ENCODE measurements at places on chromosomes 1 and 21.

DNA sequence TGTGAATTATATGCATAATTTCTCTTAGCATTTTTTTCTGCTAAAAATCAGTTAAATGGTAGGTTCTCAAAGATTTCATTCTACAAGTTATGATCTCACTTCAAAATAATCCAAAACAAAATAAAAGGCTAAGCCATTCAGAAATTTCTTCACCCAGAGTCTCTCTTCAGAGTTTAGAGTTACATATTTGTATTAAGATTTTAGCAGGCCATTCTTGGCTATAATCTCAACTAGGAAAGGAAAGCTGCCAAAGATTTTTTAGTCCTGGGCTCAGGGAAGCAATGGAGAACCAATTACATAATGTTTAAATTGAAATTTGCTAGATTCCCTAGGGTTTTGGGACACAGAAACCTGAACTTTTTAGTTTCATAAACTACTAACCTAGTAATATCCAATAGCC, 245.0 kb downstream of the USH2A start:
- no peak for DNase-seq

DNA sequence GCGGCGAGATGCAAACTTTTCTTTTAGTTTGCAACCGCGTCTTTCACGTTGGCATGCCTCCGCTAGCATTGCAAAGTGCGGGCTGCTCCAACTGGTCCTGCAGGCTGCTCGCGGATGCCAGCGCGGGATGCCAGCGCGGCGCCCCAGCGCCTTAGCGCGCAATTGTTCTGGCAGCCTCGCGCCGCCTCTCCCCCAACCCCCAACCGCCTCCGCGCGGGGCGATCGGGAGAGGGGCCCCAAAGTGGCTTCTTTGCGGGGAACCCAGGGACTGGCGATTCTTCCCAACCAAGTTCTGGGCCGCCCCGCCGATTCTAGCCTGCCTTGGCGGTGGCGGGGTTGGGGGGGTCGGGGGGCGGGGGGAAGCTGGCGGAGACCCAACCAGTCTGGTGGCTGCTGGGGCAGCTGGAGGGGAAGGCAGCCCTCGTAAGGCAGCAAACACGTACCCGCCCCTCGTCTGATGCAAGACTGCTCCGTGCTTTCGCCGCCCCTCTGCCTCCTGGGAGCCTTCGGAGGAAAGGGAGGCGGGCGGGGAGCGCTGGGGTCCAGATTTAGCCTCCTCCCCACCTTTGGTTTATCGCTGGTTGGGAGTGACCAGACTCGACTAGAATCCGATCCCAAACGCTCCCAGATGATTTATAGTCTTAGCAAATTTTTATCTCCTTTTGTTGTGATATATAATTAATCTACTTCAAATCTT, 756 bp downstream of the PHGDH start:
- DNase-seq, result peak; percentile 58

GRCh38 chr1:155396874-155397476, 76.3 kb downstream of the RUSC1 start:
- no peak for DNase-seq

DNA sequence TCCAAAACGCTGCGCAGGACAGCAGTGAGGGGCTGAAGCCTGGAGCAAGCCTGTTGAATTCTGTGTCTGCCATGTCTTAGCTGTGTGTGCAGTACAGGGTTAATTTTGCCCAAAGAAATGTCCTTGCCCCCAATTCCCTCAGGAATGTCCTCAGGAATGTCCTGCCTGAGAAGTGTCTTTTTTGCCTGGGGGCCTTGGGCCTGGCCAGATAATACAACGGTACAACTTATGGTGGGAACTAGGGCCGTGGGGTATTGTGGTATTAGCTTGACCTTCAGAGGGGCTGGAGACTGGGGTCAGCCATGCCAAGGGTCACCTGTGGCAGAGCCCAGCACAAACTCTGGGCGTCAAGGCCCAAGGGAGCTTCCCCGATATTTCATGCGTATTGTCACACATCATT, 107.7 kb downstream of the AJAP1 start:
- no peak for DNase-seq

GRCh38 chr1:66696771-66697170, 55.5 kb upstream of the DYNLT5 start:
- peak; percentile 43 for DNase-seq

DNA sequence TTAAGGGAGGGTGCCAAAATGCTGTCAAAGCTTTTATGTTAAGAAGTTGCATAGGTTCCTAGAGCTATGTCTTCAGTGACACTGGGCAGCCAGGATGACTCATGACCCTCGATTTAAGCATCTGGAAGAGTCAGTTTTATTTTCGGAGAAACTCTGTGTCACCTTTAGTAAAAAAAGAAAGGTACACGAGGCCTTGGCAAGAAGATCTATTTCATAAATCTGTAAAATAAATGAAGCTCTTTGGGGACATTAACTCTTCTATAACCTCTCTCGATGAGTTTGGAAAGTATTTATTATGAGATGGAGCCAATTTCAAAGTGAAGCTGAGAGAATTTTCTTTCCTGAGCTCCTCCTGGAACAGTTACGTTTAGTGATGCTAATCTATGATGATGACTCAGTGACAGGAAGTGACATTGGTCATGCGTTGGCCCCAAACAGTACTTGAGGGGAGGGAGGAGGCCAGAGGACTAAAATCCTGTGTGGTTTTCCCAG, 156.5 kb downstream of the HLX start:
- no peak for DNase-seq

DNA sequence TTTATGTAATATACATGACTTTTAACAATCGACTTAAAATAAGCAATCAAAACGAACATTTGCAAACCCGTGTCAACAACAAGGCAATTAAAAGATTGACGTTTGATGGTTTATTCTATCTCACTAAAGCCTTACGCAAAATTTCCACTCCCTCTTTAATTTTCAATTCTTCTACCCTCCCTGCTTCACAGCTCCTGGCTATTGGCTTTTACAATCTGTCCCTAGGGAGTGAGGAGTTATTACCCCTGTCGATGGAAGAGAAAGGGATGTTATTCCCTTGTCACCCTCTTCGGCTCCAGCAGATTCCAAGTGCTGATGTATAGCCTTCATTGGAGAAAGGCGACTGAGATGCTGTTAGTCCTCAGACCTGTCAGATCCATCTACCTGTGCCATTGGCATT, 161.3 kb downstream of the ZNF281 start:
- DNase-seq, result no peak

DNA sequence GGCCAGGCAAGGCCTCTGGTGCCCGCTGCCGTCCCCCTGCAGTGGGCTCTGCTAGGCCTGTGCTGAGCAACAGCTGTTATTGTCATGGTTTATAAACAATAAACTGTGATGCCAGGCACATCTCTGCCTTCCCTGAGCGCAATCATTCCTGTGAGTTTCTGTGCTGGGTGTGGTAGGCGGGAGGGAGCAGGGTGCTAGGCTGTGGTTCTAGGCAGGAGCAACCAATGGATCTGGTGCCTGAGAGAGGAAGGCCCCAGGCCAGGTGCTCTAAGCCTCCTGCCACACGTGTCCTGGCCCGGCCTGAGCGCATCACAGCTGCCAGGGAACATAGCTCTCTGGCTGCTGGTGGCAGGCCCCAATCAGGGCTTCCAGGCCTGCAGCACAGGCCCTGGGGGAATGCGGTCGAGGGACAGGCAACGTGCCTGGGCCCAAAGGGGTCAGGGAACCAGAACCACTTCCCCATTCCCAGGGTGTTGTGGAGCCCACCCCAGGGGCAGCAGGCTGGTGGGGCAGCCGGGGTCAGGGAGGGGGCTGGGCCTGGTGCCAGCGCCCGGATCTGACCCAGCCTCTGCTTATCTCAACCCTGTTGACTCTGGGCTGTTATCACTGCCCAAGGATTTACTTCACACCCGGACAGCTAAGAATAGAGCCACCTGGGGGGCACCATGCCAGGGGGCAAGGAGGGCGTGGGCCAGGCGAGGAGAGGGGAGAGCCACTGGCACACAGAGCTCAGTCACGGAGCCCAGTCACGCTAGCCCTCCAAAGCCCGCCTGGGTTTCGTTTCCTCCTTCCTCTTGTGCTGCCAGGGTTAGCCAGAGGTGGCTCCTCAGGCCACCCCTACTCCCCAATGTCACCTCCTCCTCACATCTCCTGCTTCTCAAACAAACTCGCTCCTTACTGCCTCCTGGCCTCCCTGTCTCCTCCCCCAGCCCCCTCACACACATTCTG, 11.5 kb downstream of the TRIM46 start:
- no peak for DNase-seq

DNA sequence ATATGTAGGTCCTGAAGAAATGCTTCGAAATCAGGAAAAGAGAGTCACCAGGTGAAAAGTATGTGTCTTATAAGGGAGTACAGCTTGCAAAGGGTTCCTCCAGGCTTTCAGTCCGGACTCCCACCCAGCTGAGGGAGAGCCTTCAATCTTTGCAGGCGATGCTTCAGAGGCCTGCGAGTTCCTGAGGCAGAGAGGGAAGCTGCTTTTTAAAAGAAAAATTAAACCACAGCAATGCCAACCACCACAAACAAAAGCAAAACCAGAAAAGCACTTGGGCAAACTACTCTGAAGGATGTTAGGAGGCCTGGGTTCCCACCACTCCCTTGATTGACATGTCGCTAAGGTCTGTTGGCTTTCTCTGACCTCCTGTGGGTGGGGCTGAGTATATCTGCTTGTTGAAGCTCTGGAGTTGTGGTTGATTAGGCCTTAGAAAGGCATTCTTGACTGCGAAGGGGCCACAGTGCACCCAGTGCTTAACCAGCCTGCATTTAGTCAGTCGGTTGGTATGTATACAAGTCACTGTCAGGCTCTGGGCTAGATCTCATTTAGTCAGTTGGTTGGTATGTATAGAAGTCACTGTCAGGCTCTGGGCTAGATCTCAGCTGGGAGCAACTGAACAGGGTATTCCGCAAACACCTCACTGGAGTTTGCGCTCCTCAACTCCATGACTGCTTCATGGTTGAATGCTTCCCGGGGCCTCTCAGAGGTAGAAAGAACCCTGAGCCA, 1.2 kb downstream of the NIPAL3 start:
- peak; percentile 34 for DNase-seq

GRCh38 chr1:161932668-161933067, 91.0 kb downstream of the OLFML2B start:
- DNase-seq, result no peak

- DNase-seq, result no peak
These were observed 922 bp downstream of the CPT2 start for GRCh38 chr1:53197291-53198200.

- DNase-seq, result peak; percentile 6
These were observed 103.9 kb upstream of the DUSP10 start for GRCh38 chr1:221845650-221846371.

DNA sequence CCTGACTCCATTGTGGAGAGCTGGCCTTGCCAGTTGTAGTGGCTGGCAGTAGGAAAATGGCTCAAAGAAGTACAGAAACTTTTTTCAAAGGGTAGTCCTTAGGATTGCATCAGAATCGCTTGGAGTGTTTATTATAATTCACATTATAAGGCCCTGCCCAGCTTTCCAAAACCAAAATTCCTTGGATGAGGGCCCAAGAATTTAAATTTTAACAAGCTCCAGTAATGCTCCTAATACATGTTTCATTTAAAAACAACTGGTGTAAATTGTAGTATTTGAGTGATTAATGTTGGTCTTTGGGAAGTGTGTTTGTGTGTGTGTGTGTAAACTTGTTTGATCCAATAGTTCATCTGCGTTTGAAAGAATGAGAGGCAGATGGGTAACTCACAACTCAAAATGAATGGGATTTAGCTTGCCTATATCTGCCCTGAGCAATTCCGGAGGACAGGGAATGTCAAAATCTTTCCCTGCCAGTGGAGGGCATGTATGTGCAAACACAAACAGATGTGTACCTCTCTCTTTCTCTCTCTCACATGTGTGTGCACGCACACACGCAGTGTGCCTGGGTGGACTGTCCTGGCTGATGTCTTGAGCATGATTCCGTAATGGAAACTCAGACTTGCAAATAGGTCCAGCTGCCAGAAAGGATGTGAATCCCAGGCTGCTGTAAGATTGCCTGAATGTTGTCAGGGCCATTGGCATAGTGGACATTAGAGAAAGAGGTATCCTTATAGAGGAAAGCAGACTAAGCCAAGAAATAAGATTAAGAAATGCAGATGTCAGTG, 293.1 kb downstream of the LMX1A start:
- DNase-seq, result no peak
